Activated naive CD8-positive, alpha-beta T cell treated with anti-CD3 and anti-CD28 coated beads, Interleukin-2, amount 10 ng/mL, durations not matched to agents 7 days and 5 days (primary cell): ENCODE measurements at places on chromosomes 5 and 9. TPM values are rescaled to one million over a fixed set of nuclear protein-coding genes. Genes with fewer than 3 reads are reported as not detected.

- no peaks in the 10 kb centered on the region for H3K36me3 ChIP-seq
- no peak overlapping the region for H3K4me3 ChIP-seq
- no peak overlapping the region for H3K27ac ChIP-seq
Observed at GRCh38 chr5:165196961-165197360, 1691.5 kb downstream of the MAT2B start.

DNA sequence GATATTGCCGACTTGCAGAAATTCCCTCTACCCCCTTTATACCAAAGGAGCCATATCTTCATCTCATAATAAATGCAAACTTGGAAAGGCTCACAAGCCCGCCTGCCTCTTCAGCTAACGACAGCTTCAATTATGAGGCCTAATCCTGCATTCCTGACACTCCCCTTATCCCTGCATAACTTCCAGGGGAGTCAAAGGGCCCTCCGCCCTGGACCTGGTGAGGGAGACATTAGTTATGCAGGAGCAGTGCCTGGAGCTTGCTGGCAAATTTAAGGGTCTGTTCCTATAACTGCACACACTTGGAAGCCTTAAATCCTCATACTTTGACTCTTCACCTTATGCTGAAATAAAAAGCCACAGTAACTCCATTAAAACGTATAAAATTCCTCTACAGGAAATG, 617.9 kb downstream of the BNC2 start:
- DNase-seq, result no peak
- H3K27me3 ChIP-seq, result peaks cover 2% of the 10 kb centered on the region
- no peak overlapping the region for H3K4me3 ChIP-seq
- H3K27ac ChIP-seq, result no peak overlapping the region
- peaks cover 1% of the 10 kb centered on the region for H3K4me1 ChIP-seq

- H3K4me1 ChIP-seq, result no peaks in the 10 kb centered on the region
- H3K27ac ChIP-seq, result no peak overlapping the region
- H3K4me3 ChIP-seq, result no peak overlapping the region
- no peaks in the 10 kb centered on the region for H3K36me3 ChIP-seq
Observed at GRCh38 chr5:20445326-20445860, 457.4 kb upstream of the CDH18 start.

Gene NKD2
- total RNA-seq, result 0.36 TPM

DNA sequence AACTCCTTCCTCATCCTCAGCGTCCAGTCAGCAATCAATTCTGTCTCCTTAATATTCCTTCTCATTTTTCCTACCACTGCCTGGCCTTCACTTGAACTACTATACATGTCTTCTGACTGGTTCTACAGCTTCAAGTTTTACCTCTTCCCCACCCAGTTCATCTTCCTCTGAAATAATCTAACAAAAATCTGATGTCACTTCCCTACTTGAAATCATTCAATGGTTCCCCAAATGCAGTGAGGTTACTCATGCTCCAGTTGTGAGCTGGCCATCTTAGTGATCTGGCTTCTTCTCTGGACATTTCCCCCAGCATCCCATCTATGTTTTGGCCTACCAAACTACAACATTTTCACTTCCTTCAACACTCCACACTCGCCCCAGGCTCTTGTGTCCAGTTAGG, 14.9 kb upstream of the TMEM267 start:
- peaks cover 6% of the 10 kb centered on the region for H3K4me1 ChIP-seq
- H3K27me3 ChIP-seq, result no peaks in the 10 kb centered on the region
- DNase-seq, result no peak
- H3K27ac ChIP-seq, result no peak overlapping the region

GRCh38 chr9:130522233-130522808, 57.1 kb upstream of the FUBP3 start:
- DNase-seq, result no peak
- no peaks in the 10 kb centered on the region for H3K36me3 ChIP-seq
- H3K27me3 ChIP-seq, result peaks cover 5% of the 10 kb centered on the region
- H3K4me3 ChIP-seq, result no peak overlapping the region
- no peaks in the 10 kb centered on the region for H3K4me1 ChIP-seq

Gene TRIM7
- 2.5 TPM for total RNA-seq

Gene ABO
- total RNA-seq, result not detected
